NCI-H748 treated with DMSO at 0.1 percent for 48 hours (cell line): ENCODE measurements at places on chromosomes 16 and 17.

DNA sequence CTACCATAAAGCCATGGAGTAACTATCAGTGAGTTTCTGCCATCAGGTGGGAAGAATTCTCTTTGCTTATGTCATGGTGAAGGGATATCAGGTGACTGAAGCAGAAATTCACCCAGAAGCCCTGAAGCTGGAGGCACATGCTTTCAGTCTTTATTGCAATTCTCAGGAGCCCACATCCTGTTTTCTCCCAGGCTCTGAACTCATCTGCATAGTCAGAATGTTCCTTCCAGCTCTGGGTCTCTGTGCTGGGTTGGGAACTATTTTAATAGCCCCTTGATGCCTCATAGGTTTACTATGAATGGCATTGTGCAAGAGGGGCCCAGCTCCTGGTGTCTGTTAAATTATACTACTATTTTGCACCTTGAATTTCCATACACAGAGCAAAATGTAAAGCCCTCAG, 198.4 kb upstream of the SOX9 start:
- no peak for DNase-seq

DNA sequence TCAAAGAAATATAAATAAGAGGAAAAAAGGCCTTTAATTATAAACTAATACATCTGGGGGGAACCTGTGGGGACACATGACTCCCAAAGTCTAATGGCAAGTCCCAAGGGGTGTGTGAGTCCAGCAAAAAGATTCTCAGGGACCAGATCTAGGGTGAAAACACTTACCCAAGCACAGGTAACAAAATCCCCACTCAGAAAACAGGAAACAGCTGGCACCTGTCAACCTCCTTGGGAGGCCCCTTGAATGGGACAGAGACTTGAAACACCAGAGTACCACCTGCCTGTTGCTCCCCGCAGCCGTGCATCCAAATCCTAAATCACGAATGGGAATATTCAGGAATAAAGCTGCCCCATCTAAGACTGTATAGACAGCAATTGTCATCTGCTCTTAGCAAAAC, 461.2 kb upstream of the CDH5 start:
- DNase-seq, result no peak

DNA sequence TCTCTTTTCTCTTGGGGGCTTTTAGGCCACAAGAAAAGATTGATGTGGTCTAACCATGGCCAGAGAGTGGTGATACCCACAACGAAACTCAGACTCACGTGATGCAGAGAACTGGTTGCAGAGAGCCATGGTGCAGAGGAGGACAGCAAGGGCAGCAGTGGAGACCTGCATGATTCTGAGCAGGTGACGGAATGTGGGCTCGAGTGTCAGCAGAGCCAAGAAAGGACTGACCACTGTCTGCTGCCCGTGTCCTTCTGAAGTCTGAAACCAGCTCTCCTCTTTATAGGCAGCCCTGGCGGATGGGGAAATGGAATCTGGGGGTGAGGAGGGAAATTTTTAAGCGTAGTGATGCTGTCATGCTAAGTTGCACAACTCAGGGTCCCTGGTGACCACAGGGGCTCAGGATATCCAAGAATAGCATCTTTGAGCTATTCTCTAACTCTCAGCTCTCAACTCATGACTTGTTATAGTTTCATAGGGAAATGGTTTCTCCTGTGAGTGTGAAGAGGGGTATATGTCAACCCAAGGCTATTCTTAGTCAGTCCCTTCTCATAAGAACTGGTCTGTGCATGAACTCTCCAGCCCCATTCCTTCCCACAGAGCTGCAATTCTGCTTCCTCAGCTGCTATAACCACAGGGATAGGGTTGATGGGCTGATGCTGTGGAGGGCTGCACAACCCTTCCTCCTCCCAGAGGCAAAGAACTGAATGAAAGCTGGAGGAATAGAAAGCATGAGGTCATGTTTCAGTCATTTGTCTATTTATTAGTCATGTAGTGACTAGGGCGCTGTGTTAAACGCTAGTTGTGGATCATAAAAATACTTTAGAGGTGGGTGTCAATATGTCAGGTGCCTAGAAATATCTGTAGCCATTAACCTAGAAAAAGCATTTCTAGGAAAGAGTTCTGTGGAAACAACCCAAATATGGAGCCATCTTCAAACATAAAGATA, at the start of gene CCL3:
Gene CCL3, minus strand, starts transcription at position 256 of the 949 bp plus-strand sequence. Its CDS starts 85 bp downstream, at position 171.
- no peak for DNase-seq

DNA sequence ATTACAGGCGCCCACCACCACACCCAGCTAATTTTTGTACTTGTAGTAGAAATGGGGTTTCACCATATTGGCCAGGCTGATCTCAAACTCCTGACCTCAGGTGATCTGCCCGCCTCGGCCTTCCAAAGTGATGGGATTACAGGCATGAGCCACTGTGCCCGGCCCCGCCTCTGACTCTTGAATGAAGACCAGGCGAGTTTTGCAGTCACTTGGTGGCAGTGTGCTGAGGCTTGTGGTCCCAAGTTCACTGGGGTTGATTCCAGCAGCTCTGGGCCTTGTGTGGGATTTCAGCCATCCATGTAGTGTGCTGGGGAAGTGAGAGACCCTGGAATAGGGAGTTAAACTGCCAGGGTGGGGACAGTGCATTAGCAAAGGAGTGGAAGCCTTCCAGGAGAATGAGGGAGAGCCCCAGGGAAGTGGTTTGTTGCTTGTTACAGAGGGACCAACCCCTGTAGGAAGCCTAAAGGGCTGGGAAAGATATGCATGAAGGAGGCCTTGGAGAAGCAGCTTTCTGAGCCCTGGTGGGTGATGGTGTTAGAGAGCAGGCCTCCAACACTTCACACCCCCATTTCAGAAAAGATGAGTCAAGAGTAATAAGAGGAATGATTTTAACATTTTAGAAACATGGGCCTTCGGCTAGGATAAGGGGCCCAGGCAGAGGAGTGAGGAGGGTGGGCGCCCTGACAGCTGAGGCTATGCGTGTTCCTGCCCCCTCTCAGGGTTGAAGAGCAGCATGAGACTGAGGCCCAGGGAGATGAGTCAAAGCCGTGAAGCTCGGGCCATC, 14.5 kb downstream of the PSKH1 start:
- no peak for DNase-seq

GRCh38 chr17:59405944-59406705, 74.7 kb downstream of the YPEL2 start:
- no peak for DNase-seq

- DNase-seq, result no peak
Measured at GRCh38 chr16:73066927-73067670, 19.2 kb upstream of the ZFHX3 start.

DNA sequence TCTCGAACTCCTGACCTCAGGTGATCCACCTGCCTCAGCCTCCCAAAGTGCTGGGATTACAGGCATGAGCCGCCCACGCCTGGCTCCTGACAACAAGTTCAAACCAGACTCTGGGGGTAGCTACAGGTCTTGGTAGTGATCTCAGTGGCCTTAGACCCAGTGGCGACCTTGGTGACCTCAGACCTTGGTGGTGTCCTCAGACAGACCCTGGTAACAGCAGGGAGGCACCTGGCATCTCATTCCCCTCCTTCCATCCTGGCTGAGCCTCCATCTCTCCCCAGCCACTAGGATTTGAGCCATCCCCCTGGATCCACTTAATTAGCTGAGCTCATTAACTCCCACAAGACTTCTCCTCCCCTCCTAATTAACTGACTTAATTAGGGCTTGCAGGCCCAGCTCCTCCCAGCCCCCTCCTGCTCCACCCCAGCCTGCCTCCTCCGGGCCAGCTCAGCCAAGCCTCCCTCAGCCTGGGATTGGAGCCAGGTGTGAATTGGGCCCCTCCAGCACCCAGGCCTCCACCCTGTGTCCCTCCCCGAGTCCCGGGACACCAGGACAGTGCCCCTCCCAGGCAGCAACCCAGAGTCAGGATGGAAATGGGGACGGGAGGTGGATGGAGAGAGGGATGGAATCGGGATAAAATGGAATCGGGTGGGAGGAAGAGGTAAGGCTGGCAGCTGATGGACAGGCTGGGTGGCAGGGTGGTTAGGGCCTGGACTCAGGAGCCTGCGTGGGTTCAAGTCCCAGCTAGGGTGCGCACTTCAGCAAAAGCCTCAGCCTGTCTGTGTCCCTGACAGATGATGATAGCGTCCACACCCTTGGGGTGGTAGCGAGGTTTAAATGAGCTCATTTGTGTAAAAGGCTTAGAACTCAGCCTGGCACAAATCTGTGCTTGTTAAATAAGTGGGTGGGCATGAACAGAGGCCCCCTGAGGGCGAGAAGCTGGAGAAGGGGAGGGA, 11.2 kb upstream of the SBK1 start:
- DNase-seq, result no peak

GRCh38 chr17:80780381-80781198, 211.1 kb upstream of the CHMP6 start:
- DNase-seq, result no peak

- no peak for DNase-seq
Measured at GRCh38 chr17:44280392-44280937, 12.5 kb upstream of the SLC4A1 start.

- DNase-seq, result no peak
Measured at GRCh38 chr17:28524476-28525424, 18.6 kb downstream of the FOXN1 start.

DNA sequence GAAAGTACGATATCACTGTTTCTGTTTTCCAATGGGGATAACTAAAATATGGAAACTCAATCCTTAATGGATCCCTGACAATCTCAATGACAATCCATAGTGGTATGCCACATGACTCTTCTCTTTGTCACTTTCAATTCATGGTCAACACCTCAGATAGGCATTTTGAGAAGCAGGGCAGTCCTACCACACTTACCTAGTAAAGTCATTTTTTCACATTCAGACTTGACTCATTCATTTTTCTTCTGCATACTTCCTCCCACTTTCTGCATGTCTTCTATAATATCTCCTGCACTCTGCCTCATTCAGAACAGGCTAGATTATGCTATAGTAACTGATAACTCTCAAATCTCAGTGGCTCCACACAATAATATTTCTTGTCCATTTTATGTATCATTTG, 117.5 kb downstream of the FTO start:
- no peak for DNase-seq

DNA sequence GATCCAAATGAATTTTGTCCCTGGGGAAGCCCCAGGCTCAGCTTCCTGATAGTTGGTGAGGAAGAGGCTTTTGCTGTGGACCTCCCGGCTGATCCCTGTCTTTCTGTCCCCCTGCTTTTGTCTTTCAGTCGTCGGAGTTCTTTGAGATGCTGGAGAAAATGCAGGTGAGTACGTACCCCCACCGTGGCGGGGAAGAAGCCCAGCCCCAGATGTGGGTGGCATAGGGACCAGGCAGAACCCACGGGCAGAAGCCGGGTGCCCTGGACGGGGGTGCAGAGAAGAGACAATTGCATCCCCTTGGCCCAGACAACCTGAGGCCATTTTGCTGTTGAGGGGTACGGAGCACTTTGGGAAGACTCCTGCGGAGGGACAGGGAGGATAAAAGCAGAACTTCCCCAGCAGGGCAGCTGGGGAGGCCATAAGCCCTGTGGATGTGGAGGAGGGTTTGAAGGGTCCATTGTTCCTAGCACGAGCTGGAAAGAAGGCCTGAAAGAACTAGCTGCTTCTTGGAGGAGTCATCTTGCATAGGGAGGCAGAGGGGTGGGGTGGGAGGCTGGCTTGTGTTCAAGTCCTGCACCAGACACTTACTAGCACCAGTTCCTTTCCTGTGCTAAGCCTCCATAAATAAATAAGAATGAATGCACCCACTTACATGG, 105.6 kb downstream of the OR1D5 start:
- no peak for DNase-seq

DNA sequence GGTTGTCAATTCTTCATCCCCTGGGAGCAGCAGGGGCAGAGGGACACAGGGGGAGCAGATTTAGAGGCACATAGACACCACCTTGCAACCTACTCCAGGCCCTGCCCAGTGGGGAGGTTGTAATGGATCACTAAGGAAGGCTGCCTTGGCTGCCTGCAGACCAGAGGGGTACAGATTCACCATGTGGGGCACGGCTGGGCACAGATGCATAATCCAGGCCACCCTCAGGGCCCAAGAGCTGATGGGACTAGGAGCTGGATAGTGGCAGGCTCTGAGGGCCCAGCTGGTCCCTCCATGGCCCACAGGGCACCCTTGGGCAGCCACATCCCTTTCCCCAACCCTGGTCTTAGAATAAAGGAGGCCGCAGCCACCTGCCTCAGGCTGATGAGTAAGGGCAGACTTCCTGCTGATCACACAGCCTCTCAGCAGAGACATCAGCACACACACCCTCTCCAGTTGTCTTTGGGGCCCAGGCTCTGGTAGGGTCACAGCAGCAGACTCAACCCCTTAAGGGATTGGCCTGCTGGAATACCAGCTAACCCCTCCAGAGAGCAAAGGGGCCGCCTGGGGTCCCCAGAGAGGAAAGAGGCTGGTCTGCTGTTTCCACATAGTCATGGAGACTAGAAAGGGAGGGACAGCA, 224.9 kb downstream of the GSG1L start:
- DNase-seq, result no peak

DNA sequence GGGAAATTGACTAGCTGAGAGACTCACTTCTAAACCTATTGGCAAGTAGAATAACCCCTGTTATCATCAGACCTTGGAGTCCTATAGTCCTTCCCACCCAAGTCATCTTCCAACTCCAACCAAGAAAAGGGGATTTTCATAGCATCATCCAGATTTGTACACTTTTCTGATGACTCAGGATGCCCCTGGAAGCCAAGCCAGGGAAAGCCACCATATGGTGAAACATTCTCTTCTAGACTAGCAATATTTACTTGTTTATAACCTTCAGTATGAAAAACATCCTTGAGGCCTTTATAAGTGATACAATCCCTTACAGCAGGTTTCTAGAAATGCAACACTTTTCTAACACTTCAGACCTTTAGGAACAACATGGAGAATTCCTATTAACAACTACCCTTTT, 618.8 kb upstream of the CDH11 start:
- no peak for DNase-seq

DNA sequence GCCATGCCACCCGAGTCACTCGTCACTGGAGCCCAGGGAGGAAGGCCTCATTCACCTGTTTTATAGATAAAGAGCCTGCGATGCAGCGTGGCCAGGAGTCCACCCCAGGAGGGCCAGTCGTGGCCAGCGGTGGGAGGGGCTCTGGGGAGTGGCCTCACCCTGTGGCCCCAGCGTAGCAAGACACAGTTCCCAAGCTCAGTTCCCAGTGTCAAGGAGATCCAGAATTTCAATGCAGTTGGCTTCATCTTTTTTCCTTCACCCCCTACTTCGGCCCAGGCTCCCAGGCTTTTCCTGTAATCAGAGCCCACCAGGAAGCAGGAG, 84.0 kb downstream of the ABR start:
- no peak for DNase-seq

- DNase-seq, result no peak
Measured at GRCh38 chr17:83007504-83008185, 71.8 kb upstream of the METRNL start.

- DNase-seq, result no peak
Measured at GRCh38 chr17:13995856-13996271, 73.4 kb upstream of the COX10 start.

GRCh38 chr17:63442549-63443035, 3.5 kb downstream of the CYB561 start:
- DNase-seq, result no peak

GRCh38 chr17:63925615-63926014, 6.5 kb downstream of the CD79B start:
- no peak for DNase-seq

- DNase-seq, result no peak
Measured at GRCh38 chr16:27365142-27366089, 36.6 kb upstream of the IL21R start.

GRCh38 chr16:31708348-31708747, 165.3 kb upstream of the ZNF267 start:
- DNase-seq, result no peak
